ENCODE measurements at places on chromosomes 16 and 17. TPM values are rescaled to one million over a fixed set of nuclear protein-coding genes. Genes with fewer than 3 reads are reported as not detected.

ZNF750 gene
- total RNA-seq: 4.7 TPM

PLD6 gene
- total RNA-seq: 3.8 TPM

C17orf75 gene
- 11.7 TPM for total RNA-seq

EVI2A gene
- 45.2 TPM for total RNA-seq

DNAI2 gene
- 6.2 TPM for total RNA-seq

DRC7 gene
- total RNA-seq: 4.3 TPM

CHST4 gene
- 0.27 TPM for total RNA-seq

SCNN1B gene
- 38.3 TPM for total RNA-seq

TP53TG3F gene
- not detected for total RNA-seq

FLYWCH2 gene
- total RNA-seq: 27.8 TPM

ALOX15 gene
- 6.1 TPM for total RNA-seq

TEX14 gene
- total RNA-seq: 6.8 TPM

MRPL27 gene
- 43.9 TPM for total RNA-seq

AOC2 gene
- 2.1 TPM for total RNA-seq

SNAI3 gene
- 6.1 TPM for total RNA-seq

CCDC78 gene
- total RNA-seq: 26.1 TPM

AFMID gene
- 38.6 TPM for total RNA-seq

C16orf54 gene
- total RNA-seq: 11.2 TPM

SOST gene
- total RNA-seq: not detected

ACSM3 gene
- total RNA-seq: 25.2 TPM

ARHGAP44 gene
- 39.0 TPM for total RNA-seq

SLC6A2 gene
- not detected for total RNA-seq

CA5A gene
- total RNA-seq: 0.06 TPM

SLFN5 gene
- total RNA-seq: 47.6 TPM

CASKIN1 gene
- 0.09 TPM for total RNA-seq
